ENCODE measurements at places on chromosomes 7 and 10.

DNA sequence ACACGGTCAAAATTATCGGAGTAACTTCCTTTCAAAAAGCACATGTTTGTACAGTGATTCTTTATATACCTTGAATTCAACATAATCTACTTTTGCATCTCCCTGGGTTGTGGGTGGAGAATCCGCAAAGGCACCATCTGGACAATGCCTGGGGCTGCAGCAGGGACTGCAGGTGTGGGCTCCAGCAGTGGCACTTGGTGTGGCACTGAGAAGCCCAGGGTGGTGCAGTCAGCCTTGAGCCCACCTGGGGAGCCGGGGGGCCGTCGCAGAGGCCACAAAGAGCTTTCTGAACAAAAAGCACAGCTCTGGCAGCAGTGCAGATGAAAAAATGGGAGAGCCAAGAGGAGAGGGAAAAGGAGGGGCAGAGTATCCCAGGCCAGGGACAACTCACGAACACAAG lies 22.2 kb downstream of the PARD3 start:
- DNase-seq = no peak

DNA sequence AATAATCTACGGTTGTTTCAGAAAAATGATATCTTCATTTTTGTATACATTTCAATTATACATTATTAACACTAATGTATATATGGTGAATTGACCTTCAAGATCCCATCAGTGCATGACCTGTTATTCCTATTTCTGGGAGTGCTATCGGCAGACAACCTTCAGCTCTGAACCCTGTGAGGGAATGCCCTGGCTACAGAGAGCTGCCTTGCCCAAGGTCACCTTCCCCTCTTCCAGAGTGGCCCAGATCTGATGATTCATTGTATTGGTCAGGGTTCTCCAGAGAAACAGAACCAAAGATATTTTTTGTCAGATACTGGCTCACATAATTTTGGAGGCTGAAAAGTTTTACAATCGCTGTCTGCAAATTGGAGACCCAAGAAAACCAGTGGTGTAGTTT lies 235.5 kb downstream of the ZNF92 start:
- no peak for DNase-seq

- no peak for DNase-seq
These were observed 18.3 kb downstream of the ANXA11 start for GRCh38 chr10:80187060-80187459.

DNA sequence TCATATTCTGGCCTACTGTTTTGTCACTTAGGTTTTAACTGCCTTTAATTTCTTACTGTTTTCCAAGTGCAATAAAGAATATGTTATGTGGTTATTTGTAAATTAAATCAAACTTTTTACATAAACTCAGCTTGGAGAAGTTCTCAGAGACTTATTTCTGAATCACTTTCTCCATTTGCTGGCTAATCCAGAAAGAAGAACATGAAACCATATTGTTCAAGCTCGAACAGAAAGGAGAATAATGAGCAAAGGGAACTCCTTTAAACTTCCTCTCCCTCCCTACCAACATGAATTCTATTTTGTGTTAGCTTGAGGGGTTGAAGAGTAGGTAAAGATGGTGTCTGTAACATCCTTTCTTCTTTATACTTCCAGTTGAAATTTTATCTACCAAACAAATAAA lies 52.3 kb downstream of the SHTN1 start:
- DNase-seq = no peak

DNA sequence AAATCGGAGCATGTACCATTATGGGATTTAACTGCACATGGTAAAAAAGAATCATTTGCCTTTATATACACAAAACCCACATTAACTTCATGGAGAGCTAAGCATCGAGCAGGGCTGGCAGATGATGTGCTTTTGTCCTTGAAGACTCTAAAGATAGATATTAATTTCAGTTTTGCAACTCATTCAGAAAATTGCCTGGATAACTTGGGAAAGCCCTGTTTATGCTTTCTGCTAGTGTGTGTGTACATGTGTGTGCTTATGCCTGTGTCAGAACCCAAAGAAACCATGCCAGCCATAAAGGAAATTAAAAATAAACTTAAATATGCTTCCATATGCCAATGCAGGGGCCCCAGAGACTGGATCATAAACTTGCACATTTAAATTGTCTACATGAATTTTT lies 640.0 kb downstream of the PARD3 start:
- no peak for DNase-seq

GRCh38 chr10:122478971-122479370 lies 17.6 kb downstream of the HTRA1 start:
- no peak for DNase-seq

Measured in hypothalamus (tissue), 51 donors.